ENCODE measurements at places on chromosomes 2 and 18.

- no peak for DNase-seq
Measured at GRCh38 chr18:36441426-36442240, 144.1 kb downstream of the FHOD3 start.

DNA sequence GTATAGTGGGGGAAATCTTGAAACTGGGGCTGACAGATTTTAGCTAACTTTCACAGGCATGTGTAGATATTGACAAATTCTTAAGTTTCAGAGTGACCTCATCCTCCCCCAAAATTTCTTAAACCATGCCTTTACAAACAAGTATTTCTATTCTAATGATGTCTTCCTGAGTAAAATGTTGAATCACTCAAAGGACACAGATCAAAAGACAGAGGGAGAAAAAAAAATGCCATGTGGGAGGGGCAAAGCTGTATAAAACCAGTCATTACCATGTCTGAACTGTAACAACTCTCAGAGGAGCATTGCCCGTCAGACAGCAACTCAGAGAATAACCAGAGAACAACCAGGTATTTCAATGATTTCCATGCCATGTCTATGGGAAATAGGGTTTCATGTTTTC lies at the start of gene SERPINB2:
TSS of gene SERPINB2 (plus strand) at position 282 of the 400 bp plus-strand sequence. CDS start 3,740 bp downstream, outside the sequence.
- no peak for DNase-seq

DNA sequence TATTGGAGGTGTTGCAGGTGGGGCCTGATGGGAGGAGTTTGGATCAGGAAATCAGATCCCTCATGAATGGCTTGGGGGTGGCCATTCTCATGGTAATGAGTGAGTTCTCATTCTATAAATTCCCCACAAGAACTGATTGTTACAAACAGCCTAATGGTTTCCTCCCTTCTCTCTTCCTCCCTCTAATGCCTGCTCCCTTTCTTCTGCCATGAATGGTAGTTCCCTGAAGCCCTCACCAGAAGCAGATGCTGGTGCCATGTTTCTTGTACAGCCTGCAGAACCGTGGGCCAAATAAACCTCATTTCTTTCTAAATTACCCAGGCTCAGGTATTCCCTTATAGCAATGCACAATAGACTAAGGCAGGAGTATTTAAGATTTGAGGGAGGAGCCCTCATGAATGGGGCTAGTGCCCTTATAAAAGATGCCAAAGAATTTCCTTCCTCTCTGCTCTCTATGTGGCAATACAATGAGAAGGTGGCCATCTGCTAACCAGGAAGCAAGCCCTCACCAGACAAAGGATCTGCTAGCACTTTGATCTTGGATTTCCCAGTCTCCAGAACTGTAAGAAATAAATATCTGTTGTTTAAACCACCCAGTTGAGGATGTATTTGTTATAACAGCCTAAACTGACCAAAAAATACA lies 251.8 kb downstream of the ZEB2 start:
- DNase-seq = no peak

DNA sequence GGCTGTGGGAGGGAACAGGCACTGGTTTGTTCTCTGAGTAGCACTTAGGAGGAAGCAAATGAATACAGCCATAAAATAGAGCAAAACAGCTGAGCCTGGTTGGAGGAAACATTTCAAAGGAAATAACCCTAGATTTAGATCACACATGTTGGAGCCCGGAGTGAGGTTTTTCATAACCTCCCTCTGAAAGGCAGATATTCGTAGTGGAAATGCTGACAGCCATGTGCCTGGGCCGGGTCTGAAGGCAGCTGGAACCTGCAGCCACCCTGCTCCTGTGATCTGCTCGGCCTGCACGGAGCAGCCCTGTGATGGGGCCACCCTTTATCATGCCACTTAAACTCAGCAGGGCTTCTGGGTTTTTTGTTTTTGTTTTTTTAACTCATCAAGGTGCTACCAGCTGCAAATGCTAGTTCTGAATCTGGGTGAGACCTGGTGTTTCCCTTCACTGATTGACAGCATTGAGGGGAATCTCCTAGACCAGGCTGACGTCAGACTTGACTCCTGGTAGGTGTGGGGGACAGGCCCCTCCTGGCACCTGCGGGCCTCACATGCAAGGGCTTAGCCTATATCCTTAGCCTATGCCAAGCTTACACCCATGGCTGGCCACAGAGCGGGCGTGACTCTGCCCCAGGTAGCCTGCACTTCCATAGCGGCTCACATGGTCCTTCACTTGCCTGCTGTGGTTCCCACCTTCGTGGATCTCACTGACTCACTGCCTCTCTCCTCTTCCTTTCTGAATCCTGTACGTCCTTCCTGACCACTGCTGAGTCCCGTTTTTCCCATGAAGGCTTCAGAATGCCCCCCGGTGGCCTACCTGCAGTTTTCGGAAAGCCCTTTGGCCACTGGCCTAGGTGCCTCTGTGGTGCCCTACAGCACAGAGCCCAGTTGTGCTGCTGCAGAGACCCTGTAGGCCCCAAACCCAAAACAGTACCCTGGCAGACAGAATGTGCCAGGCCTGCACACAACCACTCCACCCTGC lies 217.3 kb downstream of the SEPTIN10 start:
- no peak for DNase-seq

DNA sequence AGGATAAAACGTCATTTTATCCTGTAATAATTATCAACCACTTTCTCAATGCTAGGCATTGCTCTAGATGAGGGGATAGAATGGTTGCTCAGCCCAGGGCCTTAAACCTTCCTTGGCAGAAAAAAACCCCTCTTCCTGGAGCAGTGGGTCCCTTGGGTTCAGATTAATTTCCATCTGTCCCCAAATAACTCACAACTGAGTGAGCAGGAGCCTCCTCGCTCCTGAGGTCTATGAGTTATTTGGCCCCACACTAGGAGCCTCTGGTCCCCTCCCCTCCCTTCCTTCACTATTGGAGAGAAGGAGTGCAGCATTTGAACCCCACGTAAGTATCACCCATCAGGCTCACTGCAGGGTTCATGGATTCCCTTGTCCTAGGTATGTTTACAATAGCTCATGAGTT lies 157.5 kb upstream of the FHL2 start:
- DNase-seq = no peak

DNA sequence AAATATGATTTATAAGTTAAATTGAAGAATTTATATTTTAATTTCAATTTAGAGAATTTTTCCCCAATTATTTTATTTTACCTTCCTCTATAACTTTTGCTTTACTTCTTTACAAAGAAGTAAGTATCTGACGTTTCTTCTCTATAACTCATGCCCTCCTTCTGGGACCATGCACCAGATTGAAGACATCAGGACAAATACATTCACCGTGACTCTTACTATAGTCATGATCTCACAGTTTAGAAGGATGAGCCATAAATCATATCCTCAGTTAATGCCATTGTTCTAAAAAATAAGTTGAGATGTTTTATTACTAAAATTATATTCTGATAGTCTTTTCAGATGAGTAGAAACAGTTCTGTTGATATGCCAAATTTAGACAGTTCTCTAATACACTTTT lies 279.3 kb downstream of the TMX3 start:
- DNase-seq = no peak

DNA sequence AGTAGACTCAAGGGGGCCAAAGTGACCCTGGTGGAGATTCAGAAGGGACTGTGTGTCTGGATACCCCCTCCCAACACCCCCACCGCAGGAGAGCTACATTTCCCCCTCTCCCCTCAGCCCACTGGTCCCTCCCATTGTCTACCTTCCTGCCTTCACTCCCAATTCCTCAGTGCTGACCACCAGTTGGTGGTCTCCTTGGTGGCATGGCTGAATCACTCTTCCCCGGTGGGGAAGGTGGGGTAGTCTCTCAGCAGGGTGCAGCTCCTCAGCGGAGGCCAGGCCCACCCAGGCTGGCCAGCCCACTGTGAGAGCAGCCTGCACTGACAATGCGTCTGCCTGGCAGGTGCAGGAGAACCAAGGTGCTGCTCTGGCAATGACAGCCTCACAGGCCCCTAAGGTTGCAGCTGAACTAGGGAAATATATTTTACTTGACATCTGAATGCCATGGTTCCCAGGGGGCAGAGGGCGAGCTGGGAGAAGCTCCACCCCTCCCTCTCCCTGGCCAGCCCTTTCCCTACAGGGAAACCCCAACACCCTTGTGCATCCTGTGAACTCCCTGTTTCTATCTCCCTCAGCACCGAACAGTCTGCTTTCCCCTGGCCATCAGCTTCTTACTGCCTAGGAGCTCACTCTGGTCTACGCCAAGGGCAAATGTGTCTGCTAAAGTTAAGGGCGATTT lies 62.6 kb upstream of the PAX8 start:
- no peak for DNase-seq

DNA sequence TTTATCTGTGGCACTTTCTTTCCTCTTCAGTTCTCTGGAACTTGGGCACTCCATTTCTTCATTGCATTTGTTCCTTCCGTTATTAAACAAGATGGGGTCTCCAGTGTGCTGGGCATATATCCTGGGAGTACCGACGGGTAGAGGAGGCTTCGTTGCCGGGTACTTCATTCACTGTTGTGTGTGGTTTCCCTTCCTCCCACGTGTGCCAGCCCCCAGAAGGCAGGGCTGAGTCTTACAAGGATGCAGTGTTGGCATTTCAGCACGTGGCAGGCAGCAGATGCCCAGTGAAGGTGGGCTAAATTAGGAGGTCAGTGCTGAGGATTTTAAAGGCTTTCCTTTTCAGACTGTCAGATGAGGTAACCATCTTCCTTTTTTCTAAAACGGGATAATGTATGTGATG lies 58.6 kb downstream of the MGAT5 start:
- no peak for DNase-seq

- DNase-seq = no peak
Measured at GRCh38 chr2:174623690-174624089, 26.1 kb upstream of the WIPF1 start.

DNA sequence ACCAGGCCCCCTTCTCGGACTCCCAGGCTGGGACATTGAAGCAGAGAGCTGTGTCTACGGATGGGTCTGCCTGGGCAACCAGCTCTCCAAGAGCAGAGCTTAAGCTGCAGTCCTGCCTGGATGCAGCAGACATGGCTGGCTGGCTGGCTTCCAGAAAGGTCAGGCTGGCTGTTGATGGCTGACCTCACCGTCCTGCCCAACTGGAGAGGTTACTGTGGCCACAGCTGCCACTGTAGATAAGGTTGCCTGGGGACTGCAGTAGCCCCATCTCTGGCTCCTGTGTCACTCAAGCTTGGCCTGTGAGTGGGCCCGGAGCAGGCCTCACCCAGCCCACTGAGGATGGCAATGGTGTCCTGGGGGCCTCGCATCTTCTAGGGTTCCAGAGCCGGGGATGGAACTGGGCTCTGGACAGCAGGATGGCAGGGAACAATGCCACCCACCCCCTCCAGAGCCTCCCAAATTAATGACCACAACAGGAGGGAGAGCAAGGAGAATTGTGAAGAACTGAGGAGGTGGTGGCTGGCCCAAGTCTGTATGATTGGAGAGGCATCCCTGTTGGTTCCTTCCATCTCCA lies 37.0 kb upstream of the FOSL2 start:
- DNase-seq = no peak

- no peak for DNase-seq
Measured at GRCh38 chr2:42187886-42188285, 18.7 kb downstream of the EML4 start.

DNA sequence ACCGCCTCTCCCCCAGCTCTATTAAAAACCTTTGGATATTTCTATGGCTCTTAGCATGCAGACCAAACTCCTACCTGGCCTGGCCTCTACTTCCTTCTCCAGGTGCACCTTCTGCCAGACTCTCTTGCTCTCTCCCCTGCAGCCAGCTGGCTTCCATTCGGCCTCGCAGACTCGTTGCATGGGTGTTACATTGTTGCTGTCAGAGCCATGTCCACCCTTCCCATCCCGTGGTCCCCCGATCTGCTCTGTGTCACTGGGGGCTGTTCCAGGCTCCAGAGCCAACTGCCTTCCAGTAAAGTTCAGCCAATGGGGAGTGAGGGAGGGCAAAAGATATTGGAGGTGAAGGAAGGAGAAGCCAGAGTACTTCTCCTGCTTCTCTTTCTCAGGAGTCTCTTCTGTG lies 112.5 kb upstream of the LGALSL start:
- DNase-seq = no peak

- DNase-seq = peak; percentile 25
Measured at GRCh38 chr2:24672589-24672988, 120.6 kb downstream of the PTRHD1 start.

DNA sequence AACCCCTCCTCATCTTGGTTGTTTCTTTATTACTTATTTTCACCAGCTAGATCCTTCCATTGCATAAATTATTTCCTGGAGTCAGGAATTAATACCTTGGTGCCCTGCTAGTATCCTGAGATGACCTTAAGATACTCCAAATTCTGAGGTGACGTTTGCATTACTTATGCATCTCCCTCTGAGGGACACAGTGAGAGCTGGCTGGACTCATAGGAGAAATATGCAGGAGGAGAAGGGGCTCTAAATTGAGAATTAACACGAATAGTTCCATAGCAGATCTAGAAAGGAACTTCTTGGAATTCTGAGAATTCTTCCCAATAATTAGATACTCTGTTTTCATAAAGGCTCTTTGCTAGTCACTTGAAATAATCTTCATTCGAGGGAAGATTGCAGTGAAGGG lies 310.6 kb upstream of the ZEB2 start:
- no peak for DNase-seq

DNA sequence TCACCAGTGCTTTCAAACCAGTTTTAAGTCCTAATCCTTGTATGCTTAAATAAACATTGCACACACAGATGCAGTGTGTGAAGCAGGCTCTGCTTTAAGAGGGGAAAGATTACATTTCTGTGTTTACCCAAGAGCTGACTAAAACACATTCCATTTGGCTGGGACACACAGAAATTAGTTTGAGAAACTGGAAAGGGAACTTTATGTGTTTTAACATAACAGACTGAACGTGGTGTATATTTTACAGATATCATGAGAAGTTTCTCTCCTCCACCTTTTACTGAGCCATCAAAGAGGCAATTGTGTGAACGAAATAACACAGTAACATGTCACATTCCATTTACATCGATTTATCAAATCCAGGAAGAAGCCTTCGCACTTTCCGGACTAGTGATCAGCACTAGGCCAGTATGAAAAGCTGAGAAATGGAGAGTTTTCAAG lies 121.8 kb downstream of the MAIP1 start:
- DNase-seq = no peak

DNA sequence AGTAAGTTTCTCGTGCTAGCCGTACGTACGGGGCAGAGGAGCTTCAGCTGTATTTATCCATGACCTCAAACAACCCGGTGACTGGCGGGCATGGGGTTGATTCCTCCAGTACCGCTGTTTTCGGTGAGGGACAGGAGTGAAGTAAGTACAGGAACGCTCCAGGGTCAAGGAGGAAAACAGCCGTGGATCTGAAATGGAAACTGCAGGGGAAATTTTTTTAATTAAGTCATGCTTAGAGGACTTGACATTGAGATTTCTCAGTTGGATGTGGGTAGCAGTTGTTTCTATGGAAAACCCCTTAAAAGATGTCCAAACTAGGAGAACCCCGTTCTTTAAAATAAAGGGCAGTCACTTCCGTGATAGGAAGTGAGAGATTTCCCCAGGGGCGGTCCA lies 1.2 kb downstream of the RAB12 start:
- peak; percentile 13 for DNase-seq

GRCh38 chr18:66833646-66834045 lies 229.8 kb upstream of the CDH19 start:
- DNase-seq = no peak
